CD4-positive, alpha-beta T cell (primary cell): ENCODE measurements at places on chromosomes 4 and X.

GRCh38 chrX:128436397-128437103 is 384.3 kb upstream of the ACTRT1 start:
- H3K4me1 ChIP-seq, result no peaks in the 10 kb centered on the region
- H3K27me3 ChIP-seq, result no peaks in the 10 kb centered on the region
- no peak for DNase-seq
- H3K36me3 ChIP-seq, result no peaks in the 10 kb centered on the region

GRCh38 chr4:5371415-5372190 is 320.3 kb downstream of the STK32B start:
- H3K4me1 ChIP-seq, result no peaks in the 10 kb centered on the region
- H3K4me3 ChIP-seq, result no peak overlapping the region
- no peak for DNase-seq
- H3K36me3 ChIP-seq, result no peaks in the 10 kb centered on the region
- H3K27ac ChIP-seq, result no peak overlapping the region

DNA sequence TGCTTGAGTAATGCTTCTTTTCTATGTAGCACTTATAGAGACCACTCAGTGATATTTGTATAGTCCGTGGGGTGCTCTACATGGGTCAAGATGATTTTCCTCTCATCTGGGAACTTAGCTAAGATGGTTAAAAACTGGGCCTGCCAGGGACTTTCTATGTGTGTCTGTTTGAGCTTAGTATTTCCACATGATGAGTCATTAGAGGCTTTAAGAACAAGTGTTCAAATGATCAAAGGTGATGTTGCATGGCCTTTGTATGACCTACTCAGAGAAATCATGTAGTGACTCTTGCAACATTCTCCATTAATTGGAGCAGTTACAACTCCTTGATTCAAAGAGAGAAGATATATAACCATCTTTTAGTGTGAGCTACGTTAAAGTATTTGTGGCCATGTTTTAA is 1480.5 kb upstream of the IGFBP7 start:
- H3K27me3 ChIP-seq, result no peaks in the 10 kb centered on the region
- H3K4me3 ChIP-seq, result no peak overlapping the region
- no peaks in the 10 kb centered on the region for H3K4me1 ChIP-seq
- DNase-seq, result no peak

DNA sequence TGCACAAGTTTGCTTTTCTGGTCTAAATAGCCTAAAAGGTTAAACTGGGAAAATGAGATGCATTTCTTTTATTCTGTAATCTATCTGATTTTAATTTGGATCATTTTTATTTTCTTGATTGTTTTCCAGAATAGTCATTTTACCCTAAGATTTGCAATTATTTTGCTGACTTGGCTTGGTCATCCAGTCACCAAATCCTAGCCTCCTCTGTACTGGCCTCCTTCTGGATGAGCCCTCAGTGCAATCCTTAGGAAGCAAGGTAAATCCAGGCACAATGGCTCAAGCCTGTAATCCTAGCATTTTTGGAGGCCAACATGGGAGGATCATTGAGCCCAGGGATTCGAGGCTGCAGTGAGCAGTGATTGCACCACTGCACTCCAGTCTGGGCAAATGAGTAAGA is 9.2 kb downstream of the EREG start:
- H3K4me3 ChIP-seq, result no peak overlapping the region
- H3K36me3 ChIP-seq, result no peaks in the 10 kb centered on the region
- no peak for DNase-seq
- no peaks in the 10 kb centered on the region for H3K4me1 ChIP-seq
- no peaks in the 10 kb centered on the region for H3K27me3 ChIP-seq
- no peak overlapping the region for H3K27ac ChIP-seq

- DNase-seq, result no peak
- H3K36me3 ChIP-seq, result no peaks in the 10 kb centered on the region
Observed at GRCh38 chr4:178953447-178954120, 1511.3 kb upstream of the AGA start.

- H3K27me3 ChIP-seq, result no peaks in the 10 kb centered on the region
- peak overlapping the region; percentile 5 for H3K4me3 ChIP-seq
- H3K36me3 ChIP-seq, result no peaks in the 10 kb centered on the region
- no peak for DNase-seq
Observed at GRCh38 chr4:141771889-141772830, 135.8 kb downstream of the IL15 start.

DNA sequence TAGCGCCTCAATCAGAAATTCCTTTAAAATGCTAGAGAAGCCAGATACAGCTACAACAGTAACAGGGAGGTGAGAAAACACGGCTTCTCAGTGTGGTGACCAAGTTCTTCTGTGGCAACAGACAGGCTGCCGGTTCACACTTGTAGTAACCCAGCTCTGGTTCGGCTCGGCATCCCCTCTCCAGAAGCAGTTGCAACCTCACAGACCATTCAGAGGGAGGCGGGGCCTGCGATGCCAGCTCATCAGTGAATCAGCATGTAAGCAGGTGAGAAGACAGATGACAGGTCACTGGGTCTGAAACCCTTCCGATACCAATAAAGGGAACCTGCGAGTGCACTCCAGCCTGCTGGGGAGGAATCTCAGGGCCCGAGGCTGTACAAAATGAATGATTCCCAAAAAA is 251.0 kb downstream of the KCNIP4 start:
- H3K4me3 ChIP-seq, result no peak overlapping the region
- no peaks in the 10 kb centered on the region for H3K36me3 ChIP-seq
- H3K27me3 ChIP-seq, result no peaks in the 10 kb centered on the region

GRCh38 chr4:8908206-8908893 is 36.7 kb upstream of the HMX1 start:
- no peaks in the 10 kb centered on the region for H3K27me3 ChIP-seq
- H3K27ac ChIP-seq, result no peak overlapping the region
- no peaks in the 10 kb centered on the region for H3K4me1 ChIP-seq
- peak; percentile 26 for DNase-seq
- H3K36me3 ChIP-seq, result no peaks in the 10 kb centered on the region
- H3K4me3 ChIP-seq, result no peak overlapping the region

DNA sequence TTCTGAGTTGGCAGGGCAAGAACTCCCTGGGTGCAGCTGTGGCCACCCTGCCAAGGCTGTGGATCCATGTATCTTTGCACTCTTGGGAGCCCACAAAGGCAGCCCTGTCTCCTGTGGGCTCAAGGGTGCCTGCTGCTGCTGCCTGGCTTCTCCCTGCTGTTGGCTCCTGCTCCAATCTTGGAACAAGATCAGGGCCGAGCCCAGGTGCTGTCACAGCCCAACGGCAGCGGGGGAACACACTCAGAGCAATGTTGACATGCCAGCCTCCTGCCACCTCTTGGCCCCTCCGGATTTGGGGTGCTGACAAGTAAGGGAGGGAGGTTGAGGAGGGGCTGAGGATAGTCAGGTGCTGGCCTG is 57.9 kb downstream of the COX18 start:
- peaks cover 6% of the 10 kb centered on the region for H3K27me3 ChIP-seq
- no peak overlapping the region for H3K27ac ChIP-seq
- H3K4me3 ChIP-seq, result no peak overlapping the region
- H3K36me3 ChIP-seq, result no peaks in the 10 kb centered on the region

DNA sequence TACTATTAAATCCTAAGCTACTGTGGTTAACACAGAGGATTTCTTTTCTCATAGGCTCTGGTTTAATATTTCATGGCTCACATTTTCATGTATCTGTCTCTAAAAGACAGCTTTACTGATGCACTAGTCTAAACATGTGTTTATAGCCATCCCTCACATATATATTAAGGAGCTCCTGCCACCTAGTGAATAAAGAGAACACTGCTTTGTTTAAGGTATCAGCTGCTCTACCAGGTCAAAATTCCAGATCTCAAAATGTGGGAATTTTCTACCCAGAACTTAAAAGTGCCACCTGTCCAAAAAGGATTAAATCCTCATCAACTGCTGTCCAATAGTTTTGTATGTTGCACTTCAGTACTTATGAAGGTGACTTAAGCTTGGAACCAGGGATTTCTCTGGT is 188.5 kb upstream of the TEX13C start:
- no peak for DNase-seq
- H3K27me3 ChIP-seq, result no peaks in the 10 kb centered on the region
- H3K4me3 ChIP-seq, result no peak overlapping the region
- H3K4me1 ChIP-seq, result no peaks in the 10 kb centered on the region
- no peaks in the 10 kb centered on the region for H3K36me3 ChIP-seq
- no peak overlapping the region for H3K27ac ChIP-seq

DNA sequence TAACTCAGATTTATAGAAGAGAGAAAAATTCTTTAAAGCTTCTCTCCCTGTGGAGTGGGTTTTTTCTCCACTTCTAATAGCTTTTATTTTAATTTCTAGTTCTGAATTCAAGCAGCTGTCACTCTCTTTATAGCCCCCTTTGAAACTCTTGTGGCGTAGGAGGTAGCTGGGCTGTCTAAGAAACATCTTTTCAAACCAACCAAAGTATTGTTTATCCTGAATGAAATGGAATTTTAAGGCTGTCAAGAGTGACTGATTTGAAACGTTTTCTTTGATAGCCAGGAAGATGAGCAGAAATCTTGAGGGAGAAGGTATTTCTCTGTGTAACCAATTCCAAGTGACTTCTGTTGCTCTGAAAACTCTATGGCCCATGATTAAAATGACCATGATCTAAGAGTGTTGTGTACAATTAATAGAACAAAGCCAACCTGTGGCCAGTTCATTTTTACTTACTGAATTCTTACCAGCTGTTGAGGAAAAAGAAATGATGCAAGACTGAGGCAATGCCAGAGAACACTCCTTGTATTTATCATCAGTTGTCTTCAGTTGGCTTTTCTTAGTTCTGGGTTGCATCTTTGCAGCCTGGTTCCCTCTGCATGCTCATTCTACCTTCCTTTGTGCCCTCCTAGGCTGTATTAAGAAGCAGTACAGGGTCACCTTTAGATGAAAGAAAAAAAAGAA is 298.4 kb downstream of the ARHGAP10 start:
- no peak overlapping the region for H3K4me3 ChIP-seq
- H3K27me3 ChIP-seq, result no peaks in the 10 kb centered on the region
- DNase-seq, result no peak

DNA sequence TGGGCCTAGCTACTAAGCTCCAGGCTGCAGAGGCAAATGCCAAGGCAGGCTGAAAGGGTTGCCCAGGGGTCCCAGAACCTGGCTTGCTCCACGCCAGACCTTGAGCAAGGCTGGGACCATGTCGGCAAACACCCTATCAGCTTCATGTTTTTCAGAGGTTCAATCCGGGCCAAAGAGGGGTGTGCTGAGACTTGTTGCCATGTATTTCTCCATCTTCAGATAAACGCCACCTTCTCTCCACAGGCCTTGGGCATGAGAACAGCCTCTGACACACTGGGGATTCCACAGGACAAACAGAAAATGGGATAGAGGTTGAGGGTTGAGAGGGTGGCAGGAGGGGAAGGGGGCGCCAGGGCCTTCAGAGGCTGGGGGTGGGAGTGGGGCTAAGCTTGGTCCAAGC is 8.6 kb downstream of the PJA1 start:
- no peaks in the 10 kb centered on the region for H3K4me1 ChIP-seq
- DNase-seq, result no peak
- no peak overlapping the region for H3K4me3 ChIP-seq
- H3K27me3 ChIP-seq, result no peaks in the 10 kb centered on the region

DNA sequence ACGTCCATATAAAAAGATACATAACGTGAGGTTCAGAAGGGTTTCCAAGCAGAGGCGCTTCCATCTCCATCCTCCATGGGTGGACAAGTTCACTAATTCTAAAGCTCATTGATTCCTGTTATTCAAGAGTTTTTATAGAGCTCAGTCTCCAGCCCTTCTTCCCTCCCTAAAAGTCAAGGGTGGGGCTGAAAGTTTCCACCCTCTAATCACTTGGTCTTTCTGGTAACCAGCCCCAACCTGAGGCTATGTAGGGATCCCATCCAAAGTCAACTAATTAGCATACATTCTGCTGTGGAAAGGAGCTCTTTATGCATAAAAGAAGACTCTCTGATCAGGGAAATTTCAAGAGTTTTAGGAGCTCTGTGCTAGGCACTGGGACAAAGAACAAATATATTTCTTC is 46.9 kb upstream of the VEGFC start:
- H3K4me1 ChIP-seq, result no peaks in the 10 kb centered on the region
- H3K27ac ChIP-seq, result no peak overlapping the region
- H3K4me3 ChIP-seq, result no peak overlapping the region
- no peak for DNase-seq
- no peaks in the 10 kb centered on the region for H3K27me3 ChIP-seq

DNA sequence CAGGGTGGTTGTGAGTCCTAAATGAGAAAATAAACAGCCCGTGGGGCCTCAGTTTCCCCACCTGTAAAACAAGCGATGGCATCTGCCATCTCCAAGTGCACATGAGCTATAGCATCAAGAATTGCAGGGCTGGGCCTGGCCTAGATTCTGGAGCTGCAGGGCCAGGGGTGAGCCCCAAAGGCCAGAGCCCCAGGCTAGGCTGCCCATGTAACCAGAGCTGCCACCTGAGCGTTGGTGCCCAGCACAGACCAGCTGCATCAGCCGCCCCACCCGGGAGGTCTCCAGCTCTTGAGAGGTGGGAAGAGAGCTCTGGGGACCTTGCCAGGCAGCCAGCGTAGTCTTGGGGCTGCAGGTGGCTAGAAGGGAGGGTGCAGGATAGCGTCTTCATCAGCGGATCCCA is 27.0 kb upstream of the GPR78 start:
- no peak for DNase-seq
- no peaks in the 10 kb centered on the region for H3K36me3 ChIP-seq
- no peaks in the 10 kb centered on the region for H3K27me3 ChIP-seq
- no peak overlapping the region for H3K27ac ChIP-seq

- H3K36me3 ChIP-seq, result peaks cover 4% of the 10 kb centered on the region
- H3K4me1 ChIP-seq, result no peaks in the 10 kb centered on the region
- H3K27ac ChIP-seq, result no peak overlapping the region
- H3K27me3 ChIP-seq, result no peaks in the 10 kb centered on the region
- H3K4me3 ChIP-seq, result no peak overlapping the region
- no peak for DNase-seq
Observed at GRCh38 chrX:18630934-18631333, 41.0 kb downstream of the RS1 start.

GRCh38 chr4:113555868-113556267 is 205.7 kb downstream of the CAMK2D start:
- no peaks in the 10 kb centered on the region for H3K27me3 ChIP-seq
- H3K4me1 ChIP-seq, result no peaks in the 10 kb centered on the region
- H3K36me3 ChIP-seq, result peaks cover 7% of the 10 kb centered on the region
- no peak for DNase-seq

DNA sequence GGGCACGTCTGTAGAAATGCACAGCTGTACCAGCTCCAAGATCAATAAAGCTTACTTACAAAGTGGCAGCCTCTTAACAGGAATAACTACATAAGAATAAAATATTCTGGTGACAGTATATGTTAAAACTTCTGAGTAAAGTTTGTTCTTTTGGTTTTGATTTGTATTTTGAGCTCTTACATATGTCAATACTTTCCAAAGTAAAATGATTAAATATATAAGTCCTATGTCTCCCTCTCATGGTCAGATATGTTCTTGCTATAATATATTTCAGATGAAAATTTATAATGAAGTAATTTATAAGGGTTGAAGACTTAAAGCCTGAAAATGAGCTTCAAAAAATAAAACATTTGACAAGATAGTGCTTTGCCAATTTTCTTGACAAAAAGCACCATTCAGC is 254.4 kb downstream of the NPFFR2 start:
- H3K4me1 ChIP-seq, result no peaks in the 10 kb centered on the region
- DNase-seq, result no peak
- no peaks in the 10 kb centered on the region for H3K36me3 ChIP-seq
- no peaks in the 10 kb centered on the region for H3K27me3 ChIP-seq
- H3K27ac ChIP-seq, result no peak overlapping the region
